ENCODE measurements at places on chromosomes 16 and 17. TPM values are rescaled to one million over a fixed set of nuclear protein-coding genes. Genes with fewer than 3 reads are reported as not detected.

DNA sequence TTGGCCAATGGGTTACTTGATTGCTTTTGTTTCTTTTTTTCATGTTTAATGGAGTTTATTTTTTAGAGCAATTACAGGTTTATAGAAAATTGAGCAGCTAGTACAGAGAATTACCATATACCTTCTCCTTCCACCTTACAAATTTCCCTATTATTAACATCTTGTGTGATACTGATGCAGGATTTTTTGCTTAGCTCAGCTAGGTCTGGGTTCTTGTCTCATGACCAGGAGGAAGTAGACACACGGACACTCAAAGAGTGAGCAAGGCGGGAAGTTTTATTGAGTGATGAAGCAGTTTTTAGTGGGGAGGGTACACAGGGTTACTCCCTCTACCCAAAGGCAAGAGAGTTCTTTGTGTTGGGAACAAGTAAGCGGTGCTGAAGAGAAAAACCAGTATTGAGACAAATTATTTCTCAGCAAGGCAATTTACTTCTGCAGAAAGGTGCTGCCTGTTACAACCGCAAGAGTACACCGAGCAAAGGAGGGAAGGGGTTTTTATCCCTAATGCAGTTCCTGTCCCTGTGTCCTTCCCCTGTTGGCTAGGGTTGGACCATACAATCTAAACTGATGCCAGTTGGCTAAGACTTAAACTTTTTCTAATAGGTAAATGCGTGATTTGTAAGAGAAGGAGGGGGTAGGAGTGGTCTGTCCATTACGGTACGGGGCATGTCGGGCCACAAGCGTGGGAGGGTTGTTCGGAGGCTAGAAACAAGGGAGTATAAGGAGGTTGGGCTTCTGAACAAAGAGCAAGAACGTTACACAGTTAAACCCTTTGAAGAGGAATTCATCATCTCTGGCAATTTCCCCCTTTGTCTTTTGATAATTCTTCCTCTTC lies 26.9 kb downstream of the SEC14L1 start:
- no peak overlapping the region for H3K27ac ChIP-seq
- peaks cover 88% of the 10 kb centered on the region for H3K36me3 ChIP-seq
- DNase-seq: no peak
- H3K4me1 ChIP-seq: peaks cover 26% of the 10 kb centered on the region

DNA sequence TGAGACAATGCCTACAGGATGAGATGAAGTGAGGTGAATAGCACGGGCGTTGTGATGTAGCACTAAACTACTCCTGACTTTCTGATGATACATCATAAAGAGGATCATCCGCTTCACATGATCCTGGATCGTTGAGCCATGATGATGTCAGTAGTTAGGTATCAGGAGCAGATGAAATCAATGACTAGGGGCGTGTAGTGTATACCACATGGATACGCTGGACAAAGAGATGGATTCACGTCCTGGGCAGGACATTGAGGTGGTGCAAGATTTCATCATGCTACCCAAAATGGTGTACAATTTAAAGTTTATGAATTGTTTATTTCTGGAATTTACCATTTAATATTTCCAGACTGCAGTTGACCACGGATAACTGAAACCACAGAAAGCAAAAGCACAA lies 156.6 kb downstream of the ANKFN1 start:
- peaks cover 20% of the 10 kb centered on the region for H3K4me1 ChIP-seq
- no peak overlapping the region for H3K27ac ChIP-seq
- H3K4me3 ChIP-seq: no peak overlapping the region
- H3K36me3 ChIP-seq: no peaks in the 10 kb centered on the region

DNA sequence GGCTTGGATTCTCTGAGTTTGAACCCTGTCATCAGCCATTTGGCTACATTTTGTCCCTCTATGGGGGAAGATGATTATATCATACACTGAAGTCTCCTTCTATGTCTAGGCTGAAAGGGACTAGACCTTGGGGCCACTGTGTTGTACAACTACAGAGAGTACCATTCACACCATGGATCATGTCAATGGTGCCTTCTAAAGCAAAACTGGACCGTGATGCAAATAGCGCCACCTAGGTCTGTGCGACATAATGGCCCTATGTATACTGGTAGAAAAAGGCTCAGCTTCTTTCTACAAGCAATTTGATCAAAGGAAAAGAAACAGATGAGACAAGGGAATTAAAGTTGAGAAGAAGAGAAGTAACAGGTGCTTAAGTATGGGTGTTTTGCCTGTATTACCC lies 100.7 kb downstream of the LYRM1 start:
- H3K36me3 ChIP-seq: no peaks in the 10 kb centered on the region
- DNase-seq: peak; percentile 2
- no peak overlapping the region for H3K4me3 ChIP-seq
- H3K27me3 ChIP-seq: peaks cover 29% of the 10 kb centered on the region

- H3K4me1 ChIP-seq: peaks cover 14% of the 10 kb centered on the region
- H3K27ac ChIP-seq: no peak overlapping the region
- H3K27me3 ChIP-seq: peaks cover 15% of the 10 kb centered on the region
Measured at GRCh38 chr17:21089145-21089544, 37.6 kb upstream of the DHRS7B start.

DNA sequence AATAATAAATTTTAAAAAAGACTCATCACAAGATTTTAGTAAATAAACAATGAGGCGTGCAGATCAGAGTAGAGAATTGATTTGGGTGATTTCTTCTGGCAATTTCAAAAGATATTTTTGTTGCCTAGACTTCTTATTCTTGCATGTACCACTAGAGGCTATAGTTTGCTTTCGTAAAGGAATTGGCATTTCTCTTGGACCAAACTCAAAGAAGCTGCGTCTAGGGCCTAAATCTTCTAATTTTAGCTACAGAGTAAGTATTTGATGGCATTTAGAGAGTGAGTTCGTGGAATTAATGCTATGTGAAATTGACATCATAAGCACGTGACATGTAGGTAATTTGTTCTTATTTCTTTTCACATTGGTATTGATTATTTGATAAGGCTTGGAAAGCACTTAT lies 24.4 kb upstream of the ABCC11 start:
- H3K27me3 ChIP-seq: no peaks in the 10 kb centered on the region
- H3K4me1 ChIP-seq: peaks cover 13% of the 10 kb centered on the region

DNA sequence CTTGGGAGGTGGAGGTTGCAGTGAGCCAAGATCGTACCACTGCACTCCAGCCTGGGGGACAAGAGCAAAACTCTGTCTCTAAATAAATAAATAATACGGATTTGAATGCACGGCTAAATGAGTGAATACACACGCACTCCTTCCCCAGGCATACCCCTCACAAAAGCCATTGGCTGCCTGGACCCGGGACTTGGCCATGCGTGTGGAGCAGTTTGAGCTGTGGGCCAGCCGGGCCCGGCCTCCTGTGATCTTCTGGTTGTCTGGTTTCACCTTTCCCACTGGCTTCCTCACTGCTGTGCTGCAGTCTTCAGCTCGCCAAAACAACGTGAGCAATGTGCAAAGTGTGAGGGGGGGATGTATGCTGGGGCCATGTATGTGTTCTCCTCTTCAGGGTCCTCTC lies 1.6 kb upstream of the KDM6B start:
- DNase-seq: no peak
- H3K4me1 ChIP-seq: peaks cover 29% of the 10 kb centered on the region
- no peak overlapping the region for H3K27ac ChIP-seq
- H3K27me3 ChIP-seq: peaks cover 27% of the 10 kb centered on the region
- H3K36me3 ChIP-seq: no peaks in the 10 kb centered on the region

GRCh38 chr17:2124391-2124790 lies 69.5 kb downstream of the HIC1 start:
- H3K4me1 ChIP-seq: peaks cover 52% of the 10 kb centered on the region
- peaks cover 14% of the 10 kb centered on the region for H3K36me3 ChIP-seq
- peak overlapping the region; percentile 44 for H3K4me3 ChIP-seq
- H3K27me3 ChIP-seq: peaks cover 1% of the 10 kb centered on the region
- H3K27ac ChIP-seq: peak overlapping the region; percentile 87

DNA sequence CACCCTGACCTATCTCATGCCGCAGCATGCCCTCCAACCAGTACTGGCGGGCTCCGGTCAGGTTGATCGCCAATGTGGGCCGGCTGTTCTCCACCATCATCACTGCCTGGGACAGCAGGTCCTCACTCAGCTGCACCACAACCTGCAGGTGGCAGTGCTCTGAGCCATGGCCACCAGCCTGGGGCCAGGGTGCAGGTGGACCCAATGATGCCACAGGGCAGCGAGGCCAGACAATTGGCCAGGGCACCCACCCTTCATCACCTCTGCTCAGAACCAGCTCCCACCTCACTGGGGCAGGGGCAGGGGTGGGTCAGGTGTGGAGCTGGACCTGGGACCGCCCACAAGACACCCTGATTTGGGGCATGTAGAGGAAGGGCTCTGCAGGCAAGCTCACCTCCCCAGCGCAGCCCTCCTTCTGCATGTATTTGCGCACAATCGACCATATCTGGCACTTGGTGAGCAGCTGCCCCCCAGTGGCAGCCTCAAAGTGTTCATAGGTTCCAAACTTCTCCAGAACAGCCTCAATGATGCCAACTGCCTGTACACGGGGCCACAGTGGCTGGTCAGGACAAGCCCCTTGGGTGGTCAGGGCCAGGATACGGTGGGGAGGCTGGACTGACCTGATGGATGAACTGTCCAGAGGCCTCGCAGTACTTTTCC lies 4.2 kb downstream of the MATCAP1 start:
- H3K36me3 ChIP-seq: peaks cover 4% of the 10 kb centered on the region
- no peaks in the 10 kb centered on the region for H3K27me3 ChIP-seq
- no peak for DNase-seq

DNA sequence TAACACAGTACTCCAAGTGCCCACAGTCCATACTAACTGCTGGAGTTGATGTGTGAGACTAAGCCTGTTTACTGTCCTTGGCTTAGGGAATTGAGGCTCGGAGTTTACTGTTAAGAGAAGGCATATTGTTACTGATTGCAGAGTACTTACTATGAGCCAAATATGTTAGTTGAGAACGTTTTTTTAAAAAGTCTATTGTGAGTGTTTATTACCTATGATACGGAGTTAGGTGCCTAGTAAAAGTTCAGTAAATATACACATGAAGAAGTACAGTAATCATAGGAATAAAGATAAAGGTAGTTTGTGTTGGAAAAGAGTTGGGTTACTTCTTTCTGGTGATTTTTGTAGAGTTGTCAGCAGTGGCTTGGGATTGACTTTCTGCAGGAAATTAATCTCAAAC lies 25.4 kb downstream of the ZNRF1 start:
- H3K27ac ChIP-seq: peak overlapping the region; percentile 47
- DNase-seq: no peak
- no peak overlapping the region for H3K4me3 ChIP-seq

NRN1L gene
- total RNA-seq: 0.51 TPM

- H3K4me3 ChIP-seq: peak within 1 kb of the TSS; percentile 92
- peaks cover 28% of the 10 kb centered on the region for H3K36me3 ChIP-seq
- H3K27me3 ChIP-seq: peaks cover 2% of the 10 kb centered on the region
- peaks cover 43% of the 10 kb centered on the region for H3K4me1 ChIP-seq
Measured at GRCh38 chr17:42561897-42562387, at the start of gene COASY. Gene COASY (plus strand): TSS chr17:42562148. CDS start chr17:42562623, 475 bp downstream.

DNA sequence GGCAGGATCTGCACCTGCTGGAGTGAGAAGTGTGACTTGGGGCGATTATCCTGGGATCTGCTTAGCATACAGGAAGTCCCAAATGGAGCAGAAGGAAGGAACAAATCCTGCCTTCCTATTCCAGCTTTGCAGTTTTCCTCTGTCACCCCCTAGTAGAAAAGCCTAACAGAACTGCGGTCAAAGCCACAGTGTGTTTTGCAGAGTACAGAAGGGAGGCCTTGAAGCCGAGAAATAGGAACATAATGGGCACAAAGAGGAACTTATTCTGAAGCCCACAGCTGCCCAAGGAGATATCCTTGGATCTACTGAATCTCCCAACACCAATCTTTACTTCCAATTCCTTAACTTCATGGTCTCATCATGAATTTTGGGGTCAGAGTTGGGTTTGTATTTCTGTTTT lies 8.5 kb downstream of the KRTAP1-5 start:
- no peak overlapping the region for H3K4me3 ChIP-seq
- peaks cover 24% of the 10 kb centered on the region for H3K4me1 ChIP-seq
- no peaks in the 10 kb centered on the region for H3K27me3 ChIP-seq
- no peak overlapping the region for H3K27ac ChIP-seq

DNA sequence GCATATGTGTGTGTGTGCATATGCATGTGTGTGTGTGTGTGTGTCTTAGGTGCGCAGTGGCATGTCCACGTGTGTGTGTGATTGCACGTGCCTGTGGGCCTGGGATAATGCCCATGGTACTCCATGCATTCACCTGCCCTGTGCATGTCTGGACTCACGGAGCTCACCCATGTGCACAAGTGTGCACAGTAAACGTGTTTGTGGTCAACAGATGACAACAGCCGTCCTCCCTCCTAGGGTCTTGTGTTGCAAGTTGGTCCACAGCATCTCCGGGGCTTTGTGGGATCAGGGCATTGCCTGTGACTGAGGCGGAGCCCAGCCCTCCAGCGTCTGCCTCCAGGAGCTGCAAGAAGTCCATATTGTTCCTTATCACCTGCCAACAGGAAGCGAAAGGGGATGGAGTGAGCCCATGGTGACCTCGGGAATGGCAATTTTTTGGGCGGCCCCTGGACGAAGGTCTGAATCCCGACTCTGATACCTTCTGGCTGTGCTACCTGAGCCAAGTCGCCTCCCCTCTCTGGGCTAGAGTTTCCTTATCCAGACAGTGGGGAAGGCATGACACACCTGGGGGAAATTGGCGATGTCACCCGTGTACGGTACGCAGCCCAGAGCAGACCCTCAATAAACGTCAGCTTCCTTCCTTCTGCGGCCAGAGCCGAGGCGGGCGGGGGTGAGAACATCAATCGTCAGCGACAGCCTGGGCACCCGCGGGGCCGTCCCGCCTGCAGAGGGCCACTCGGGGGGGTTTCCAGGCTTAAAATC lies 47.6 kb downstream of the IL21R start:
- no peak overlapping the region for H3K4me3 ChIP-seq
- peaks cover 11% of the 10 kb centered on the region for H3K27me3 ChIP-seq
- peaks cover 20% of the 10 kb centered on the region for H3K36me3 ChIP-seq

- H3K4me3 ChIP-seq: no peak overlapping the region
- H3K36me3 ChIP-seq: no peaks in the 10 kb centered on the region
- H3K27ac ChIP-seq: peak overlapping the region; percentile 73
- no peak for DNase-seq
Measured at GRCh38 chr17:17765359-17766076, 71.3 kb downstream of the SREBF1 start.

- H3K4me3 ChIP-seq: peak within 1 kb of the TSS; percentile 32
- H3K27me3 ChIP-seq: peaks cover 54% of the 10 kb centered on the region
- H3K4me1 ChIP-seq: peaks cover 12% of the 10 kb centered on the region
- no peak for DNase-seq
Measured at GRCh38 chr17:80475910-80476876, at the start of gene NPTX1. Gene NPTX1 (minus strand): TSS chr17:80476607. CDS start chr17:80476446, 161 bp downstream.

DNA sequence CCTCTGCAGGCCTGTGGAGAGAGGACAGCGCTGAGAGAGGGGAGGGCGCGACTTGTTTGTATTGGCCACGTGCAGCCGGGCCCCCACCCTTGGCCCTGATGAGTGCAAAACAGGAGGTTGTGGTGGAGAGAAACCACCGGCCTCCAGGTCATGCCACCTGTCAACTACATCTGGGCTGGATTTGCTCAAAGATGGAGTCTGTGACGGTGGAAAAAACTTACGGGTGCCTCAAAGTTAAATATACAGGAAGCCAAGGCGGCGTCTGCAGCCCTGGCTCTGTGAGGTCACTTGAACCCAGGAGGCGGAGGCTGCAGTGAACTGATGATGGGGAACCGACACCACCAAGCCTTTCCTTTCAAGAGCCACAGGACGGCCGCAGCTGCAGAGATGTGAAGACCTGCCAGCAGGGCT lies 15.7 kb downstream of the C16orf74 start:
- no peak overlapping the region for H3K4me3 ChIP-seq
- H3K27me3 ChIP-seq: no peaks in the 10 kb centered on the region
